Posterior vena cava (tissue), 2 donors: ENCODE measurements at places on chromosomes 1 and 21.
A peak's percentile ranks its signal among the peaks of the same experiment; 100 is the strongest.

GRCh38 chr1:53606651-53607051 lies 132.3 kb downstream of the GLIS1 start:
- DNase-seq, result peak; percentile 72

- no peak for DNase-seq
Observed at GRCh38 chr1:204983881-204984280, 59.1 kb upstream of the CNTN2 start.

GRCh38 chr1:10866321-10867093 lies 70.1 kb upstream of the CASZ1 start:
- no peak for DNase-seq

DNA sequence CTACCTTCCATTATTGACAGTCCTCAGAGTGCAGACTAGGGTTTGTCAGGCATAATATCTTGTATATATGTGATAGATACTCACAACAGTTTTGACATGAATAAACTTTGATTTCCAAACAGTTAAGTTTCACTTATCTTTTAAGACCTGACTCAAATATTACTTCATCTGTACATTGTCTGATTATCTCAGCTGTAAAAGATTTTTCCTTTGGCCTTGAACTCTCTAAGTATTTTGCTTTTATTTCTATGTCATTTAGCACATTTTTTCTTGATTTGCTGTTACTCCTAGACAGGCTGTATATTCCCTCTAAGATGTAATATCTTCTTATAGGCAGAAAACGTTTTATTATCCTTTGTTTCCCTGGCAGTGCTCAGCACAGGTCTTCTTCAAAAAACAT lies 65.6 kb upstream of the DMRTA2 start:
- DNase-seq, result no peak

GRCh38 chr1:157412308-157412707 lies 140.0 kb downstream of the FCRL5 start:
- DNase-seq, result no peak

GRCh38 chr1:179803918-179804317 lies 60.8 kb downstream of the FAM163A start:
- no peak for DNase-seq

GRCh38 chr21:26788790-26789189 lies 56.4 kb downstream of the ADAMTS1 start:
- peak; percentile 87 for DNase-seq

GRCh38 chr1:166391279-166392066 lies 224.7 kb upstream of the FAM78B start:
- DNase-seq, result no peak

GRCh38 chr1:44587796-44588460 lies 86.4 kb downstream of the TMEM53 start:
- peak; percentile 74 for DNase-seq

- peak; percentile 36 for DNase-seq
Observed at GRCh38 chr1:155170806-155171205, 2.3 kb downstream of the KRTCAP2 start.

GRCh38 chr21:42006765-42007164 lies 3.4 kb downstream of the ZBTB21 start:
- no peak for DNase-seq

DNA sequence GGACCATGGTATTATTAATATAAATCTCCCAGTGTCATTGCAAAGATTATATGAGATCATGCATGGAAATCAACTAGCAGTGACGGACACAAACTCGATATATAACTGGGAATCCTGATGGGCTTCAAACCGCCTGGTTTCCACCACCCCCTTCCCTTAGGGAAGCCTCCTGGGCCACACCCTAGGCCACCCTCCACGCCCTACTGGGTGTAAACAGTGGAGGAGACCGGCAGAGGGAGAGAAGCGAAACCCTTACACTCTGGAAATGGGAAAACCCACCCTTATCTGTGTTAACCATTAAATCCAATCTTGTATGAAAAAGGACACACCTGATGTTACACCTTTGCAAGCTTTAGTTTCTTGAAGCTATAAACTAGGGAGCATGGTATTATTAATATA lies 595 bp upstream of the ZNHIT6 start:
- DNase-seq, result no peak

- DNase-seq, result no peak
Observed at GRCh38 chr1:40185951-40186864, 25.0 kb downstream of the RLF start.

DNA sequence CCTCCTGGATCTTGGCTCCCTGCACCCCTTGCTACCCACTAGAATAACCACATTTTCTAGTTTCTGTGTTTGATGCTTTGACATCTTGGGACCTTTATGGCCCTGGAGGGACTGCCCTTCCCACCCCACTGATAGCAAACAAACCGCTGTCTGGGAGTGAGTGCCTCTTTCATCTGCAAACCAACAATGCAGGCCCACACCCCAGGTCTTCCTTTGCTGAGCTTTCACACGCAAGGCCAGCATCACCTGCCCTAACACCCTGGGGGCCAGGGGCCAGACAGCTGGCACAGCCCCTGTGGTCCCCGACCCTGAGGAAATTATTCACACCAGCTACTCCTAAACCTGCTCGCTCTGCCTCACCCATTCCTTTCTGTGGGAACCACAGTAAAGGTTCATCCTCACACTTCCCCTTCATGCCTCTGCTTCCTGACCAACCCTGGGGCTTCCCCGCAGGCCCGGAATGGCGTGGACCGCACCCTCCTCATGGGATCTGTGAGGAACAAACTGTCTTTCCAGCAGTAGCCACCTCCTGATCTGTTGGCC lies 15.4 kb downstream of the SLC2A7 start:
- DNase-seq, result no peak

- DNase-seq, result no peak
Observed at GRCh38 chr1:26010825-26011224, 10.8 kb upstream of the EXTL1 start.

DNA sequence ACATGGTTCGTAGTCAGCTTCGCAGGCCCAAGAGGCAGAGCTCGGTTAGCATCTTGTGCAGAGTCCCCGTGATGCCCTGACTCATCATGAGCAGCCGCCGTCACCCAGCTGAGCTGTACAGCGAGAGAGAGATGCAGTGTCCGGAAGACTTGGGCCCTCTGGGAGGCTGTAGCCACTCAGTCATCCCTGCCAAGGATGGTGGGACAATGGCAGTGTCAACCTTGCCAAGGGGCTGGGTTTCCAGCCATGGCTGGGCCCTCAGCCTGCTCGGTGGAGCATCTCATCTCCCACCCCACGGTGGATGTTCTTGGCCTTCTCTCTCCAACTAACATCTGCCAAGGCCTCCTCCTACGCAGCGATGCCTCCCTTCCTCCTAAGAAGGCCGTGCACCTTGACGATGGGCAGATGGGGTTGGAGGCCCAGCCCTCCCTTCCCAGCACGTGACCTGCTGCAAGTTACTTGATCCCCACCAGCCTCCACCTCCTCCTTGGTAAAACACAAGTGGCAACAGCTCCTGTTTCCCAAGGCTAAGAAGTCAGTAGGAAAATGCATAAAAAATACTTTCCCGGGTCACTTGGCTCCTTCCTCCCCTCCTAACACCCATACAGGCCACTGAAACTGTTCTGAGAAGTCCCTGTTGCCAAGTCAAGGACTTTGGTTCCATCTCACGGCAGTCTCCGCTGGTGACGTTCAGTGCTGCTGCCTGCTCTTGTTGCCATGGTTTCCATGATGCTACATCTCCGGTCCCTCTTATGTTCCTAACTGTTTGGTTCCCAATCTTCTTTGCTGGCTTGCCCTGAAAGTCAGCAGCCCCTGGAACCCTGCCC lies 384.7 kb upstream of the VAMP3 start:
- peak; percentile 66 for DNase-seq

GRCh38 chr1:1554550-1554925 lies 14.1 kb upstream of the TMEM240 start:
- peak; percentile 79 for DNase-seq

DNA sequence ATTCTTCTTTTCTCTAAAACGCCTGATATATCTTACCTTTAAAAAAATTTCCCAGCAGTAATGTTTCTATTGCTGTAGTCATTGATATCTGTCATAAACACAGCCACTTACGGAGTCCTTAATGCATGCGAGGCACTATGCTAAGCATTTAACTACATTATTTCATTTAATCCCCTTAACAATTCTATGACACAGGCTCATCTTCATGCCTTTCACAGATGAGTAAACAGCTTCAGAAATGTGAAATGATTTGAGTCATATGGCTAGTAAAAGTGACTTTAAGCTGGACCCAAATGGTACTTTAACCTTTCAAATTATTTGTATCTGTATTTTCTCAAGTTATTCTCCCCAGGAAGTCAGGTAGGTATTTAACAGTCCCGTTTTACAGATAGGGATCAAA lies 125.1 kb upstream of the FGGY start:
- no peak for DNase-seq

GRCh38 chr1:196427976-196428734 lies 180.1 kb downstream of the KCNT2 start:
- DNase-seq, result no peak

- peak; percentile 89 for DNase-seq
Observed at GRCh38 chr1:176880955-176881595, 283.4 kb downstream of the ASTN1 start.

- DNase-seq, result no peak
Observed at GRCh38 chr1:26109229-26110164, 2.1 kb upstream of the PDIK1L start.

DNA sequence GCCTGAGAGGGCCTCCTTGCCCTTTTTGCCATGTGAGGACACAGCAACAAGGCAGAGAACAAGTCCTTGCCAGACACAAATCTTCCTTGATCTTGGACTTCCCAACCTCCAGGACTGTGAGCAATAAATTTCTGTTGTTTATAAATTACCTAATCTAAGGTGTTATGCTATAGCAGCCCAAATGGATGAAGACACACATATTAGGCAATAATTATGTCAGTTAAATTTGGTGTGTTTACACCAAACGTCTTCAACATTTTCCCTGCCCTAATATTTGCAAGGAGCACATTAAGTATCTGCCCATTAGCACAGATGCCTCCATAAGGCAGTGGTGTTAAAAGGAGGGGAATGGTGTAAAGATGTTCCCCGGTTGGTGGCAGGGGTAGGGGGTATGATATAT lies 94.8 kb downstream of the ETS2 start:
- DNase-seq, result no peak

GRCh38 chr1:14570514-14570913 lies 28.0 kb upstream of the KAZN start:
- DNase-seq, result no peak

- DNase-seq, result no peak
Observed at GRCh38 chr1:222021129-222021528, 279.2 kb upstream of the DUSP10 start.

GRCh38 chr1:112689196-112689841 lies 14.9 kb downstream of the MOV10 start:
- DNase-seq, result no peak

- no peak for DNase-seq
Observed at GRCh38 chr1:52571783-52572182, 18.9 kb upstream of the TUT4 start.

DNA sequence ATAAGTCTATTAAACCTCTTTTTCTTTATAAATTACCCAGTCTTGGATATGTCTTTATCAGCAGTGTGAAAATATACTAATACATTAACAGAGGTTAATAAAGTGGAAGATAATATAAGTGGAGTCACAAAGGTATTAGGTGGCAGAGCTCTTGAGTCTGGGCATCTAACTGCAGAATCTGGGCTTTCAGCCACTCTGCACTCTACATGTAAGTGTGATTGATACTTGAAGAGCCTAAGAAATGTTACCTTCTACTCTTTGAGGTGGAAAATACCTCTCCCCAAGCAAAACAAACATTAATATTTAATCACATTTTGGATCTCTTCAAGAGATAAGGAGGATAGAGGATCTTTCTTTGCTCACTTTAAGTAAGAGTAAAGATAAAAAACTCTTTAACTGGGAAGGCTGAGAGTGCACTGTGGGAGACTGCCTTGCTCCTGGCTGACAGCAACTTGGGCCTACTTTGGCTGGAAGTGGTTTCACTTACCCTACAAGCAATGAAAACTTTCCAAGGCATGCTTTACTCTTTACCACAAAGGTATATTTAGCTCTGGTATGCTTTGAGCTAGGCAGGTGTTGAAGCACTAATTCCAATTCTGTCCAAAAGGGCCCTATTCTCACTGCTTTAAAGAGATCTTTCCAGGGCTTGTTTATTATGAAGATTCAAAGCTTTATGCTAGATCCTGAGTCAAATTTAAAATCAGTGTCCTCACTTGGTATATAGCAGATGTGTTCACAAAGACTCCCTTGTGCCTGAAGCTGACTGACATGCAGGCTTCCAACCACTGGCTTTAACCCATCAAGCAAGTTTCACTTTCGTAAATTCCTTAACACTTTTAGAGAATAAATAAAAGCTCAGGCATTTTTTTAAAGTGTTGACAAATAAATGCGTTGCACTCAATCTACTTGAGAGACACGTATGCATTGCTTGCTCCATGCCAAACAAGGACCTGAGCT lies 245.3 kb upstream of the ZP4 start:
- DNase-seq, result no peak

DNA sequence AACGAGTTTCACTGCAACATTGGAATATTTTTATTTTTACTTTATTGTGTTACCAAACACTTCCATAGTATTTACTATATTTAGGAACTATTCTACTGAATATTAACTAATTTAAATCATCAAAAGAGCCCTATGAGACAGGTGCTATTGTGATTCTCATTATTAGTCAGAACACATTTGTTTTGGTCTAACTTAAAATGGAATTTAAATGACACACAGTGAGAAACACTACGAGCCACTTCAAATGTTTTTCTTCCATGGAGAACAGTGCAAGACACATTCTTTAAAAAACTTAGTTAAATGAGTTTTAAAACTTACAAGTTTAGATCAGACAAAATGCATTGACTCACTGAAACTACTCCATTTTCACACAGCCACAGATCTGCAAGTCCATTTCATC lies 6.6 kb upstream of the TRAF3IP3 start:
- no peak for DNase-seq

- no peak for DNase-seq
Observed at GRCh38 chr21:17679002-17679600, 66.4 kb upstream of the BTG3 start.

GRCh38 chr1:168387781-168388760 lies 107.4 kb downstream of the TBX19 start:
- no peak for DNase-seq

DNA sequence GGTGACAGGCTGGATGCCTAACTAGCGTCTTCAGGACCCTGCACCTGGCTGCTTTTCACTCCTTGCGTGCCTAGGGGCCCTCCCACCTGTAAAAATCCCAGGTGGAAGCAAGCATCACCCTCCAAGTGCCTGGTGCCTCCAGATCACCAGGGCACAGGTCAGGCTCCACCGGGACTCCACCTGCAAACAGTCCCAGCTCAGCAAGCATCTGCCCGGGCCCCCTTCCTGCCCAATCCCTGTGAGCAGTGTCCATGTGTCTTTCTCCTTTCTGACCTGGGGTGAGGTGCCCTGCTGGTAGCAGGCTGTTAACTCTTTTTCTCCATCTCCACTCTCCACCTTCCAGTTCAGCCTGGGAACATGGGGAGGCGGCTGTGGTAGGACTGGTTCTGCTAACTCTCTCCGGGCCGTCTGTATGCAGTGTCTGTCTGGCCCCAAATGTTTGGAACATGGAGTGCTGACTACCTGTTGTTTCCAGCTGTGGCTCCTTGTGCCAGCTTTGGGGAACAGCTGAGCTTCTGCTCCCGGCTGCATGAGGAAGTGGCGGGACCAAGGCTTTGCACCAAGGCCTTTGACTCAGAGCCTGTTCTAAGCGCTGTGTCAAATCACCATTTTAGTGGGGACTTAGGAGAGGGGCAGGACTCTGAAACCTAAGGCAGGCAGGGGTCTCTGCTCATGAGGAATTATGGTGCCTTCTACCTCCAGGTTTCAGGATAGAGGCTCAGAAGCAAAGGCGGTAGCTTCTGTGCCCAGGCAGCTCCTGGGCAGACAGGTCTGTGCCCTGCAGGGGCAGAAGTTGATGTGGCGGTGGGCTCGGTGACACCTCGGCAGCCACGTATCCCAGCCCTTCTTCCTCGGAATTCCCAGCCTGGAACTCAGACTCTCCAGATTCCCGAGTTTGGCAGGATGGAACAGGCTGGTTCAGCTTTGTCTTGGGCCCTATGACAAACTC lies 5.5 kb downstream of the GPR137B start:
- DNase-seq, result no peak
